ENCODE measurements at places on chromosomes 6 and 20.

GRCh38 chr6:77403424-77403823, 59.9 kb downstream of the HTR1B start:
- DNase-seq: no peak

DNA sequence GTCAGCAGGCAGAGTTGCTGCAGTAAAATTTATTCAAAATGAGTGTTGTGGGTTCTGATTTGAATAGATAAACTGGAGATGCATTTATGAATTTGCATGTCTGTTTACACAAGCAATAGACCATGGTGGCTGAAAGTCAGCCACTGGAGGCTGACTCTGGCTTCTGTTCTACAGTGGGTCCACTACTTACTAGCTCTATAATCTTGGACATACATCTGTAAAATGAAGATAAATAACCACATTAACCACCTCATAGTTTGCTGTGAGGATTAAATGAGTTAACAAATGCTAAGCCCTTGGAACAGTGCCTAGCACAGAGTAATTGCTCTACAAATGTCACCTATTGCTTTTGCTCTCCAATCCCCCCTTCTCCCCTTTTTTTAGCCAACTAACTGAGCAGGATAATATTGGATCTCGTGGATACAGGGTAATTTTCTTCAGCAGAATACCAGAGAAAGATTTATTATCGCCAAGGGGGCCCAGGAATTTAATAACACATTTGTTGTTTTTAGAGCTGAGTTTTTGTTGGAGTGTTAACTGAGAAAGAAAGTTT, 1.4 kb upstream of the PM20D2 start:
- no peak for DNase-seq

DNA sequence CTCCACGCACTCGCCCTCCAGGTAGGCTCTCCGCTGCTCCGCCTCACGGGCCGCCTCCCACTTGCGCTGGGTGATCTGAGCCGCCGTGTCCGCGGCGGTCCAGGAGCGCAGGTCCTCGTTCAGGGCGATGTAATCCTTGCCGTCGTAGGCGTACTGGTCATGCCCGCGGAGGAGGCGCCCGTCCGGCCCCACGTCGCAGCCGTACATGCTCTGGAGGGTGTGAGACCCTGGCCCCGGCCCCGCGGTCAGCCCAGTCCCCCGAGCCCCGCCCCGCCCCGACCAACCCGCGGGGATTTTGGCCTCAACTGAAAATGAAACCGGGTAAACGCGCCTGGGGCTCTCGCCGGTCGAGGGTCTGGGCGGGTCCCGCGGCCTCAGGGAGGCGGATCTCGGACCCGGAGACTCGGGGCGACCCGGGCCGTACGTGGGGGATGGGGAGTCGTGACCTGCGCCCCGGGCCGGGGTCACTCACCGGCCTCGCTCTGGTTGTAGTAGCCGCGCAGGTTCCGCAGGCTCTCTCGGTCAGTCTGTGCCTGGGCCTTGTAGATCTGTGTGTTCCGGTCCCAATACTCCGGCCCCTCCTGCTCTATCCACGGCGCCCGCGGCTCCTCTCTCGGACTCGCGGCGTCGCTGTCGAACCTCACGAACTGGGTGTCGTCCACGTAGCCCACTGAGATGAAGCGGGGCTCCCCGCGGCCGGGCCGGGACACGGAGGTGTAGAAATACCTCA, 598 bp downstream of the HLA-B start:
- DNase-seq: no peak

- DNase-seq: no peak
These were observed 186.5 kb downstream of the PDE7B start for GRCh38 chr6:136037876-136038460.

- peak; percentile 59 for DNase-seq
These were observed 65.2 kb downstream of the CDS2 start for GRCh38 chr20:5191829-5192569.

GRCh38 chr6:44696686-44697085, 309.2 kb downstream of the CDC5L start:
- no peak for DNase-seq

Data from mucosa of gallbladder (tissue), 1 donor.